ENCODE measurements at places on chromosomes 4 and X.

- DNase-seq: no peak
Observed at GRCh38 chr4:76435528-76436319, 695 bp downstream of the SHROOM3 start.

GRCh38 chr4:2939383-2940243 lies 23.6 kb downstream of the NOP14 start:
- no peak for DNase-seq

DNA sequence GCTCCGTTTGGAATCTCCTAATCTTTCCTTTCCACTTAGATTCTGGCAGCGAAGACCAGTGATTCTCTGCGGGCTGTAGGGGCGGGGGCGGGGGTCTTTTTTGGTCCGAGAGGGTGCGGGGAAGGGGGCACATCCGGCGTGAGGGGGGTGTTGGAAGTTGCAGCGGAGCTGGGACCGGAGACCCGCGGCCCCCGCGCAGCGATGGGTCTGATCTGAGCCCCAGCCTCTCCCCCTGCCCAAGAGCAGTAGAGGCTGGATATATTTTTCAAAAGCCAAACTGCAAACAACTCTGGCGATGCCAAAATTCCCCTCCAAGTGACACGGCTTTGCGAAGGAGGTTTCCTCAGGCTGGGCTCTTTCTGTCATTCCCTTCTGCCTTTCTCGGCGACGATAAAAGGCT lies 355 bp downstream of the GRID2 start:
- no peak for DNase-seq

DNA sequence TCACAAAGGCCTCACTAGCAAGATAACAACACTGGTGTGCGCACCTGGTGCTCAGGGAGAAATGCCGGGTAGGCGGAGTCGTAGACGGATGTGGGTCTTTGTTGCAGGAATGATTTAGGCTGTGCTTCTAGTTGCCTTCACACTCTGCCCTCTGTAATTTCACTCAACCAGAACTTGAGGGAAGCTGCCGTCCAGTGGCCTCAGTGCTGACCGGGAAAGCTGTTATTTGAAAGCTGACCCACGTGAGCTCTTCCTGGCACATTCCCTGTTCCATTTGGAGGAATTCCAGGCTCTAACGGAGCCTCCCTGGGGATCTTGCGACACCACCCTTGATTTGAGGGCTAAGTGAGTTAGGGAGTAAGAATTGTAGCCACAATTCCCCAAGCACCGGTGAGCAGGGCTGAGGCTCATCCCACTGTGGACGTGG lies 15.9 kb downstream of the SH3TC1 start:
- DNase-seq: peak; percentile 72

- DNase-seq: no peak
Observed at GRCh38 chr4:185587427-185588161, 52.3 kb upstream of the PDLIM3 start.

- DNase-seq: no peak
Observed at GRCh38 chr4:110003401-110004187, 90.9 kb downstream of the EGF start.

Measured in LHCN-M2 (cell line).